Activated naive CD4-positive, alpha-beta T cell treated with anti-CD3 and anti-CD28 coated beads, Interleukin-2, amount 10 ng/mL, durations not matched to agents 7 days and 5 days (primary cell): ENCODE measurements at places on chromosomes 1 and 21.

DNA sequence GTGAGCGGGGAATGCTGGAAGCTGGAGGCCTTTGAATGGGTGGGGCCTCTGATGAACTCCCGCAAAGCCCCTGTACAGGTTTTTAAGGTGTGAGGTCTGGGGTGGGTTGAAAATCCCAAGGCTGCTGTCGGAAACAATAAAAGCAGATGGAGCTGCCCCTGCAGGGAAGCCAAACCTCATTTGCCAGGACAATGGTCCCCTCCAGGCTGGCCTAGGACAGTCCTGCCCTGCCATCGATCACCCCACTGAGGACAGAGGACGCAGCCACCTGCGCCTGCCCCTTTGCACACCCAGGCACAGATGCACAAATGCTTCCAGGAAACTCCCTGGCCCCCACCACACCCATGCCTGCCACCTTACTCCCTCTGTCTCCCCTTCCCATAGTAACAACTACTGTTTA is 4.4 kb downstream of the DRAXIN start:
- DNase-seq: no peak

DNA sequence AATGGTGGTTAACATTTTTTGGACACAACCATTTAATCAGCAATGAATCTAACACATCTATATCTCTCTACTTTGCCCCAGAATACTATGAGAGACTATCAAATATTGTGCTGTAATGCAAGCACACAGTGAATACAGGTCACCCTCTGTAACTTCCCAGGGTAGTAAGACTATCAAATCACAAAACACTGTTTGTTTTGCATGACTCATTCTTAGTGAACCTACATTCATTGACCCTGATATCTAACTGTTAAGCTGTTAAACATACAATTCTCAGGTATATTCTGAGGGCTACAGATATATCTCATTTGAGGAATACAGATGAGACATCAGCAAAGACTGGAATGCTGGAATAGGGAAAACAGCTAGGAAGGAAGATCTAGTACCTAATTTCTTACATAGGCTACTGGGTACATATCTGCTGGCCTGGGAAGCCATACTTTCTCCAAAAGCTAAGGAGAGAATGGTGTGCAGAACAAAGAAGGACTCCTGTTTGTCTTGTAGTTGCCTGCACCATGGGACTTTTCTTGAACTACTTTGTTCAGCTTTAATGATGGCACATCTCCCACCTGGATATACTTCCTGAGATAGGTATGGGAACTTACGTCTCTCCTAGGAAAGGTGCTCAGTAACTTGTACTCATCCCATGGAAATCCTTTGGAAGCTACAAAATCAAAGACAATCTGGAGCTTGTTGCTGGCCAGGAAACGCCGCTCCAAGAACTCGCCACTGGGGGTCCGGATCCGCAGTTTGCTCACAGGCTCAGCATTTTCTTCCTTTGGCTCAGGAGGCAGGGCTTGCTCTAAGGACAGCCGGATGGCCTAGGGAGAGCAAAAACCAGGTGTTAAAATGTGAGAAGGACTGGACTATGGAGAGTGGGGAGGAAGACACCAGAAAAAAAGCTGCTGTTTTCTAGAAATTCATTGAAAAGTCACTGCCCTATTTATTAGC is 51.9 kb upstream of the DMRTA2 start:
- no peak for DNase-seq

- no peak for DNase-seq
Observed at GRCh38 chr1:243792891-243793290, 57.2 kb downstream of the AKT3 start.

DNA sequence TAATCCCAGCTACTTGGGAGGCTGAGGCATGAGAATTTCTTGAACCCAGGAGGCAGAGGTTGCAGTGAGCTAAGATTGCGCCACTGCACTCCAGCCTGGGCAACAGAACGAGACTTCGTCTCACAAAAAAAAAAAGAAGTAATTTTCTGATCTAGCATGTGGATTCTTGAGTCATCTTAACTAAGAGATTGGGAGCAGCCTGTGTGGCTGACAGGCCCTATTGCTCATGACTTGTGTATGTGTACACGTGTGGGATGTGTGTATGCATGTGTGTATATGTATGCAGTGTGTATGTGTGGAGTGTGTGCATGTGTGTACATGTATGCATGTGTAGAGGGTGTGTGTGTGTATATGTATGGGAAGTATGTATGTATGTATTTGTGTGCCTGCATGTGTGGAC is 29.5 kb downstream of the DOP1B start:
- DNase-seq: no peak

- DNase-seq: peak; percentile 60
Observed at GRCh38 chr21:23887725-23888306, 1719.5 kb downstream of the MRPL39 start.

GRCh38 chr1:55070293-55071164 is 31.2 kb downstream of the PCSK9 start:
- no peak for DNase-seq

DNA sequence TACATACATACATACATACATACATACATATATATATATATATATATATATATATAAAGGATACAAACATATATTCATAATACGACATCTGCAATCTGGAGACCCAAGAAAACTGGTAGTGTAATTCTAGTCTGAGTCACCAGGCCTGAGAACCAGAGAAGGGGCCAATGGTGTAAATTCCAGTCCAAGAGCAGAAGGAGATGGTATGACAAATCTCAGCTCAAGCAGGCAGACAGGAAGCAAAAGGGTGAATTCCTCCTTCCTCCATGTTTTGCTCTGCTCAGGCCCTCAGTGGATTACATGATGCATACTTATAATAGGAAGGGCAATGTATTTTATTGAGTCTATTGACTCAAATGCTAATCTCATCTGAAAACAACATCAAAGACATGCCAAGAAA is 1060.4 kb upstream of the TMPRSS15 start:
- no peak for DNase-seq

DNA sequence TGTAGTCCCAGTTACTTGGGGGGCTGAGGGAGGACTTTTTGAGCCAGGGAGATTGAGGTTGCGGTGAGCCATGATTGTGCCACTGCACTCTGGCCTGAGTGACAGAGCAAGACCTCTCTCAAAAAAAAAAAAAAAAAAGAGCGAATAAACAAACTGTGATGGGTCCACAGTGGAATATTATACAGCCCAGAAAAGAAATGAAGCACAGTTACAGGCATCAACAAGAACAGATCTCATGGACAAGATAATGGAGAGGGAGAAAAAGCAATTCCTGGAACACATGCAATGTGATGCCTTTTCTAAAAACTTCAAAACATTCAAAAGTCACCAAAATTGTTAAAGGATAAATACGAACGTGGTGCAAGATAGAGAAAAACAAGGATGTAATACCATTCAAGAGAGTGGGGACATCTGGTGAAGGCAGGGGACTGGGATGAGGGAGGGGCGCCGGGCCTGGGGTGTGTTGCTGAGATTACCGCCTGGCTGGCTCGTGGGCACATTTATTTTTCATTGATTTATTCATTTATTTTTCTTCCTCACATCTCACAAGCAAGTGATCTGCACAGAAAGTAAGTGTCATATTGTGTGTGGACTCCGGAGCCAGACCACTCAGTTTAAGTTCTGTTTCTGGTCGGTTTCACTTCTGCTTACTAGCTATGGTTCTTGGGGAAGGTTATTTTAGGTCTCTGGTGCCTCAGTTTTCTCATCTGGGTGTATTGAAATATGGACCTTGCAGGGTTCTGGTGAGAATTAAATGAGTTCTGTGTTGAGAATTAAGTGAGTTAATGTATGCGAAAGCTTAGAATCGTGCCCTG is 30.1 kb downstream of the ABCG1 start:
- DNase-seq: no peak

- DNase-seq: no peak
Observed at GRCh38 chr1:180793451-180793850, 119.2 kb upstream of the KIAA1614 start.

DNA sequence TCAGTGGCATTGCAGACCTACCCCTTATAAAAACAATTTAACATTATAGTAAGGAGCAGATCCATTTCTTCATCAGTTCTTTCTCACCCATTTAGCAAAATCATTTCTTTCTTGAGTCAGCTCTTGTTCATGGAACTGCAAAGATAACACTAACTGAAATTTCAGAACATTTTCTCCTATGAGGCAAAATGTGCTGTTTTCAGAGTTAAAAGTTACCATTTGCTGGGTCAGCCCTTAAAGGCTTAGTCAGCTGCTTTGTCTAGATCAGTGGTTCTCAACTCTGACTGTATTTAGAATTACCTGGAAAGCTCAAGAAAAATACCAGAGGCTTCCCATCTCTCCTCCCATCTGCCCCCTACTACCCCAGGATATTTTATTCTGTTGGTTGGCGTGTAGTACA is 12.2 kb downstream of the METTL13 start:
- DNase-seq: no peak

GRCh38 chr1:228488125-228488817 is 1.1 kb downstream of the RNF187 start:
- DNase-seq: no peak

- no peak for DNase-seq
Observed at GRCh38 chr1:61481315-61481715, 243.6 kb downstream of the TM2D1 start.

- no peak for DNase-seq
Observed at GRCh38 chr1:181660621-181661020, 177.3 kb downstream of the CACNA1E start.

- DNase-seq: no peak
Observed at GRCh38 chr1:38651669-38652068, 207.9 kb downstream of the RRAGC start.

DNA sequence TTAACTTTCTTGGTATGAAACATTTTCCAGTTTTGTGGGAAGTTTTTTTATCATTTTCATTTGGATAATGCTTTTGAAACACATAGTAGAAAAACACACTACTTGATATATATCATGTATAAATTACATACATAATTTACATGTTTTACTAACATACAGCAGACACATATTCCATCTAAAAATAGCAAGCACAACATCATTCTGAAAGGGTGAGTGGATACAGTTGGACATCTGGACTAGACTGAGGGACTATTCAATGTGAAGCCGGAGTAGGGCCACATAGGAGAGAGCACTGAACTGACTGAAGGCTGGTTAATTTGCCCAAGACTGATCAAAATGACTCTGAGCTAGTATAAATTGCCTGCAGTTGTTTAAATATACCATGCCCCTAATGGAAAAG is 11.7 kb downstream of the CDKN2C start:
- no peak for DNase-seq

- DNase-seq: no peak
Observed at GRCh38 chr1:248821101-248821500, 4.6 kb downstream of the SH3BP5L start.

GRCh38 chr21:37159053-37159776 is 86.2 kb downstream of the TTC3 start:
- DNase-seq: no peak

DNA sequence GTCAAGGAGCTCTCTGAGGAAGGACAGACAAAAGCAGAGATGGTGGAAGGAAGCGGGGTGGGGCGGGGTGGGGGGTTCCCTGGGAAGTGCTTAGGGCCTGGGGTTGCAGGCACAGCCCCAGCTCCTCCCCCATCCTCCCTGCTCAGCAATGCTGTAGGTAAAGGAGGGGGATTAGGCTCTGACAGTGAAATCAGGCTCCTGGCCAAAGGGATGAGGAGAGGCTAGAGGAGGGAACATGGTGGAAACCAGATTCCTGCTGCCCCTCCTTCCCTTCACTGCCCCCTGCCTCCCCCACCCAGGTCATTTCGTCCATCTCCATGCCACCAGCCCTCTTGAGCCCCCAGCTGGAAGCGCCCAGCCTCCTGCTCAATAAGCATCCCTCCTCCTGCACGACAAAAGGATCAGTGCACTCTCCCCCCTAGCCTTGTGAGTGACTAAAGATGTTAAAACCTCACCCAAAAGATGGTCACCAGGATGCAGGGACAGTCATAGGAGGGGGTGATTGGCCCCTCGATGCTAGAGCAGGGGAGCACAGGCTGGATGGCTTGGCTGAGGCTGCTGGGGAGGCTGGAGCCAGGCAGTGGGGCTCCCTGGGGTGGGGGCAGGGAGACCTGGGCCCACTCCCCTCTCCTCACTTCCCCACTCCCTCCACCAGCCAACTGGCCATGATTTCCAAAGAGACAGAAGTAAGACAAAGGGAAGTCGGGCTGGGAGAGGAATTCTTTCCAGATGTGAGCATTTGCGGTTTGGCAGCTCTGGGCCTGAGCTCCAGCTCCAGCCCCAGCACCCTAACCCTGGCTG is 2.2 kb upstream of the CRABP2 start:
- no peak for DNase-seq

- no peak for DNase-seq
Observed at GRCh38 chr1:147083919-147084272, 88.4 kb downstream of the PRKAB2 start.

- DNase-seq: no peak
Observed at GRCh38 chr1:233675446-233675845, 61.5 kb downstream of the KCNK1 start.

DNA sequence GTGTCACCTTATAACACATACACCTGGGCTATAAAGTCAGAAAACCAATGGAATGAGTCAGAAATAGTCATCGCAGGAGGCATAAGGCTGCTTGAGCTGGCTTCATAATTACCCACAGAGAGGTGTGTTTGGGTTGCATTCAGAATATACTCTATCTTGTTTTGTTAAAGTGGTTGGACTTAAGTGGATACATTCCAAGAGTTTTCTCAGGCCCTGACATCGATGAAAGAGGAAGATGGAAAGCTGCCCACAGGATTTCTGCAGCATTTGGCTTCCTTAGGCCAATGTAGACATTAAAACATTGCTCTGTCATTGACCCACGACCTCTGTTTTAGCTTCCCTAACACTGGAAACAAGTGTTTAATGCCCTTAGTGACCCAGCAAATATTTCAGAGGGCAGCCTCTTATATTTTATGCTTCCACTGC is 18.6 kb upstream of the BCL10 start:
- DNase-seq: no peak

GRCh38 chr1:176216031-176216430 is 8.9 kb upstream of the COP1 start:
- DNase-seq: no peak

DNA sequence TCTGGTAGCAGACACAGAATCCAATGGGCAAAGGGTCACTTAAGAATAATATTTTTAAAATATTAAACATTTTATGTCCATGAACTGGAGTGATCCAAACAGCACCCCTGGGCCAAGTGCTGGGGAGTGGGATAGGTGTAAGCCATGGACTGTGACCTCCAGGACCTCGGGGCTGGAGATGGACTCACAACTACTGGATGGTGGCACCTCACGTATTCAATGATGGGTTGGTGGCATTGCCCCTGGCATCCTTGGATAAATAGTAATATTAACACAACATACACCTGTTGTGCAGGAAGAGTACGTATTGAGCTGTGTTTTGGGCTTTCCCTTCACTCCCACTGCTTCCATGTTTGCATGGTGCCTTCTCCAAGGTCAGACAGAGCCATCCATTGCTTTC is 39.3 kb upstream of the TENT5C start:
- no peak for DNase-seq
